ENCODE measurements at places on chromosomes 11 and 22.

- no peaks in the 10 kb centered on the region for H3K4me1 ChIP-seq
- H3K27ac ChIP-seq: no peak overlapping the region
- no peaks in the 10 kb centered on the region for H3K36me3 ChIP-seq
- no peak overlapping the region for H3K4me3 ChIP-seq
- DNase-seq: no peak
- H3K27me3 ChIP-seq: no peaks in the 10 kb centered on the region
Measured at GRCh38 chr11:26623076-26623659, 51.1 kb upstream of the MUC15 start.

DNA sequence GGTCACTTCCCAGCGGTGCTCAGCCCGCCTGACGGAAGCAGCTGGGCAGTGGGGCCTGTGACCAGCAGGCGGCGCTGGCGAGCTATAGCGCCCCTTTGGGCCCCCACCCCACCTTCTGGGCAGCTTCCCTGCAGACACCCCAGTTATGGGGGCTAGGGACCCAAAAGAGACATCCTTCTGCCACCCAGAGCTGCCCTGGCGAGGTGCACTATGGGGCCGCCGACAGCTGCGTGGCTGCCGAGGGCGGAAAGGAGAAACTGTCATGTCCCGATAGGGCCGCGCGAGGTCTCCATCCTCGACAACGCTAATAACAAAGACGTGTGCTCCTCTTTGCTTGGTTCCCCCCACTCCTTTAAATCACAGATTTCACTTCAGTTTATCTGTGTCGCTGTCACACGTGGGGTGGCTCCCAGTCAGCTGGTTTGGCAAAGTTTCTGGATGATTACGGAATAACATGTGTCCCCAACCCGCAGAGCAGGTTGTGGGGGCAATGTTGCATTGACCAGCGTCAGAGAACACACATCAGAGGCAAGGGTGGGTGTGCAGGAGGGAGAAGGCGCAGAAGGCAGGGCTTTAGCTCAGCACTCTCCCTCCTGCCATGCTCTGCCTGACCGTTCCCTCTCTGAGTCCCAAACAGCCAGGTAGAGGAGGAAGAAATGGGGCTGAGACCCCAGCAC is 673 bp upstream of the MYO7A start:
- H3K36me3 ChIP-seq: no peaks in the 10 kb centered on the region
- H3K4me1 ChIP-seq: peaks cover 47% of the 10 kb centered on the region
- H3K27me3 ChIP-seq: peaks cover 13% of the 10 kb centered on the region
- peak overlapping the region; percentile 64 for H3K4me3 ChIP-seq

- DNase-seq: no peak
- no peak overlapping the region for H3K4me3 ChIP-seq
- peaks cover 23% of the 10 kb centered on the region for H3K4me1 ChIP-seq
- peaks cover 26% of the 10 kb centered on the region for H3K36me3 ChIP-seq
Measured at GRCh38 chr11:66006134-66006890, 4.0 kb downstream of the BANF1 start.

- H3K4me1 ChIP-seq: peaks cover 12% of the 10 kb centered on the region
- no peak overlapping the region for H3K4me3 ChIP-seq
- H3K27me3 ChIP-seq: no peaks in the 10 kb centered on the region
- H3K36me3 ChIP-seq: no peaks in the 10 kb centered on the region
Measured at GRCh38 chr11:14342906-14343305, 16.1 kb downstream of the RRAS2 start.

GRCh38 chr22:47616396-47617020 is 854.1 kb downstream of the TBC1D22A start:
- H3K36me3 ChIP-seq: no peaks in the 10 kb centered on the region
- no peak overlapping the region for H3K4me3 ChIP-seq
- H3K27ac ChIP-seq: no peak overlapping the region
- DNase-seq: no peak

DNA sequence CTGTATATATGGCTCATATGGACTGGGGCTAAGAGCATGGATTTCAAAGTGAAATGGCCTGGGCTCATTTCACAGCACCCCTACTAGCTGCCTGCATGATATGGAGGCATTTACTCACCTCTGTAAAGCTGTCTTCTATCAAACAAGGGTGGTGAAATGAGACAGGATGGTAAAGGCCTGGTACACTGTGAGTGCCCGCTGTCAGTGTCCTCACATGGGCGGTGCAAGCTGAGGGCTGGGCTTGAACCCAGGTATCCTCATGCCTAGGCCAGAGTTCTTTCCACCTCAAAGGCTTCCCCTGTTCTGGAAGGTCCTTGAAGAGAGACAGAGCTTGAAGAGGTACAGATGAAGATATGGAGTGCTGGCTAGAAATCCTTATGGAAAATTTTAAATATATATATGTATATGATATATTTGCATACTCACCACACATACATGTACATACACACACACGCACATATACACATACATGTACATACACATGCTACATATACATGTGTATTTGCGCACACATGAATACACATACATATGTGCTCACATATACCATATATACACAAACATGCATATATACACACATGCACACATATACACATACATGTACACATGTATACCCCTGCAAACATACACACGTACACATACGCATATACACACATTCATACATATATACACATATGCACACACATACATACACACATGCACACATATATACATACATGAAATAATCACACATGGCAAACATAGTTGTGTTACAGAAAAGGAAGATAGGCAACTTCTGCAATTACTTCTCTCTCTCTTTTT is 44.7 kb downstream of the MICAL2 start:
- peaks cover 11% of the 10 kb centered on the region for H3K36me3 ChIP-seq
- H3K27ac ChIP-seq: no peak overlapping the region
- no peak for DNase-seq
- H3K4me3 ChIP-seq: no peak overlapping the region

GRCh38 chr22:31347251-31348008 is 1.3 kb upstream of the PATZ1 start:
- H3K4me1 ChIP-seq: peaks cover 48% of the 10 kb centered on the region
- peak overlapping the region; percentile 85 for H3K4me3 ChIP-seq
- peak overlapping the region; percentile 96 for H3K27ac ChIP-seq
- DNase-seq: peak; percentile 68
- no peaks in the 10 kb centered on the region for H3K27me3 ChIP-seq

DNA sequence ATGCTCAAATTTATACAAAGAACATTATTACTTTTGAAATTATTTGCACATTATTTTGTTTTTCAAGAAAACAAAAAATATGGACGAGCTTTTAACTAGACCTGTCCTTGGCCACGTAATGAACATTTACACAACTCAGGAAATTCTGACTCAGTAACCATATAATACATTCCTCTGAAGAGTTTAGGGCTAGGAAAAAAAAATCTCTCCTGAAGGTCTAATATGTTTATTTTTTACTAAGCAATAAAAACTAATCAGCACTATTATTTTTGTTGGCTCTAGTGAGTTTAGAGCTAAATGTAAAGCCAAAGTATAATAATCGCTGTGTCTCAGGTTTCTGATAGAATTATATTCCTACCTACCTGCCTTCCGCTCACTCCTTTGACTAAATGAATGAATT is 187.5 kb downstream of the SWAP70 start:
- no peaks in the 10 kb centered on the region for H3K27me3 ChIP-seq
- peaks cover 16% of the 10 kb centered on the region for H3K4me1 ChIP-seq
- DNase-seq: no peak
- peaks cover 49% of the 10 kb centered on the region for H3K36me3 ChIP-seq
- no peak overlapping the region for H3K27ac ChIP-seq
- no peak overlapping the region for H3K4me3 ChIP-seq

Measured in left ventricle myocardium inferior (tissue), 1 donor.